ENCODE measurements at places on chromosomes 13 and 19. TPM values are rescaled to one million over a fixed set of nuclear protein-coding genes. Genes with fewer than 3 reads are reported as not detected.
A peak's percentile ranks its signal among the peaks of the same experiment; 100 is the strongest.

DNA sequence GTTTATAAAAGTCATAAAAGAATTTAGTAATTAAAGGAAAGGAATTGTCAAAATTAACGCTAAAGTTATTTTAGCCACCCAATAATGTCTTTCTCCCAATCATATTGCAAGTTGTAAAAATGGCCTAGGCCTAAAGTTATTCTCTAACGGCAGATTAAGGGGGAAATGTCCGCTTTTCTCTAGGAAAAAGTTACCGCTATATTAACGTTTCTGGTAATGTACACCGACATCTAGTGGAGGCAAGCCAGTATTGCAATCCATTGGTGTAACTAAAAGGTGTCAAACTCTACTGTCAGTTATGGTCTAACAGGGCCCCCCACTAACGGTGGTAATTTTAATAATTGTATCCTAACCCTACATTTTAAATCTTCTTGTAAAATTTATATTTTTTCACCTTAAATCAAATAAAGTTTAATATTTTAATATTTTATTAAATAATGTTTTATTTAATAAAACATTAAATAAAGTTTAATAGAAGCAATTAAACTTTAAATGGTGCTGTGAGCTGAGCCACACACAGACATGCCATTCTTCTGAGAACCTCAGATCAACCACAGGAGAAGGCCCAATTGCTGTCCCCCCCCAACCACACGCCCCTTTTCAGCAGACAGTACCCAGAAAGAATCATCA, 35.9 kb upstream of the ZSCAN5A start:
- no peak overlapping the region for H3K4me3 ChIP-seq
- H3K36me3 ChIP-seq = no peaks in the 10 kb centered on the region
- peaks cover under 1% of the 10 kb centered on the region for H3K4me1 ChIP-seq

DNA sequence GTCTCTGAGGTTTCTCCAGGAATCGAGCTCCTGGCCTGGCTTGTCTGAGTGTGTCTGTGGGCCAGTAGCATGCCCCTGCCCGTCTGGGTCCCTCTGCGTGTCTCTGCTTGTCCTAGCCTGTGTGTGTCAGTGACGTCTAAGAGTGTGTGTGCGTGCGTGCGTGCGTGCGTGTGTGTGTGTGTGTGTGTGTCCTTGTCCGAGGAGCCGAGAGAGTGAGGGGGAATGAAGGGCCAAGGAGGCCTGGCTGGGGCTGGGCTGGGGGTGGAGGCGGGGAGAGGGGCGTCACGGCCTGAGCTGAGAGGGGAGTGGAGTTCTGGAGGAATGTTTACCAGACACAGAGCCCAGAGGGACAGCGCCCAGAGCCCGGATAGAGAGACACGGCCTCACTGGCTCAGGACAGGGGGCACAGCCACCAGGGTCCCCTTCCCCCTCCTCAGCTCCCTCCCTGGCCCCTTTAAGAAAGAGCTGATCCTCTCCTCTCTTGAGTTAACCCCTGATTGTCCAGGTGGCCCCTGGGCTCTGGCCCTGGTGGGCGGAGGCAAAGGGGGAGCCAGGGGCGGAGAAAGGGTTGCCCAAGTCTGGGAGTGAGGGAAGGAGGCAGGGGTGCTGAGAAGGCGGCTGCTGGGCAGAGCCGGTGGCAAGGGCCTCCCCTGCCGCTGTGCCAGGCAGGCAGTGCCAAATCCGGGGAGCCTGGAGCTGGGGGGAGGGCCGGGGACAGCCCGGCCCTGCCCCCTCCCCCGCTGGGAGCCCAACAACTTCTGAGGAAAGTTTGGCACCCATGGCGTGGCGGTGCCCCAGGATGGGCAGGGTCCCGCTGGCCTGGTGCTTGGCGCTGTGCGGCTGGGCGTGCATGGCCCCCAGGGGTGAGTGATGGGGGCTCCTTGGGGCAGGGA, at the start of gene AXL:
AXL (plus strand) TSS at position 609 of the 893 bp plus-strand sequence; CDS start at position 779, 170 bp downstream.
- no peak within 1 kb of the TSS for H3K4me3 ChIP-seq
- H3K27me3 ChIP-seq = no peaks in the 10 kb centered on the region
- H3K36me3 ChIP-seq = no peaks in the 10 kb centered on the region
- peak; percentile 43 for DNase-seq
- peak within 1 kb of the TSS; percentile 30 for H3K27ac ChIP-seq

GRCh38 chr19:46388311-46389095, 24.9 kb downstream of the CCDC8 start:
- no peaks in the 10 kb centered on the region for H3K27me3 ChIP-seq
- H3K36me3 ChIP-seq = peaks cover 18% of the 10 kb centered on the region
- H3K27ac ChIP-seq = no peak overlapping the region
- H3K4me1 ChIP-seq = no peaks in the 10 kb centered on the region

GRCh38 chr19:41376241-41376997, at the start of gene TMEM91:
TSS of gene TMEM91 (plus strand) at chr19:41376533. CDS start at chr19:41378310, 1,777 bp downstream.
- no peak for DNase-seq
- H3K36me3 ChIP-seq = no peaks in the 10 kb centered on the region
- H3K27me3 ChIP-seq = no peaks in the 10 kb centered on the region
- no peaks in the 10 kb centered on the region for H3K4me1 ChIP-seq
- H3K27ac ChIP-seq = no peak within 1 kb of the TSS

DNA sequence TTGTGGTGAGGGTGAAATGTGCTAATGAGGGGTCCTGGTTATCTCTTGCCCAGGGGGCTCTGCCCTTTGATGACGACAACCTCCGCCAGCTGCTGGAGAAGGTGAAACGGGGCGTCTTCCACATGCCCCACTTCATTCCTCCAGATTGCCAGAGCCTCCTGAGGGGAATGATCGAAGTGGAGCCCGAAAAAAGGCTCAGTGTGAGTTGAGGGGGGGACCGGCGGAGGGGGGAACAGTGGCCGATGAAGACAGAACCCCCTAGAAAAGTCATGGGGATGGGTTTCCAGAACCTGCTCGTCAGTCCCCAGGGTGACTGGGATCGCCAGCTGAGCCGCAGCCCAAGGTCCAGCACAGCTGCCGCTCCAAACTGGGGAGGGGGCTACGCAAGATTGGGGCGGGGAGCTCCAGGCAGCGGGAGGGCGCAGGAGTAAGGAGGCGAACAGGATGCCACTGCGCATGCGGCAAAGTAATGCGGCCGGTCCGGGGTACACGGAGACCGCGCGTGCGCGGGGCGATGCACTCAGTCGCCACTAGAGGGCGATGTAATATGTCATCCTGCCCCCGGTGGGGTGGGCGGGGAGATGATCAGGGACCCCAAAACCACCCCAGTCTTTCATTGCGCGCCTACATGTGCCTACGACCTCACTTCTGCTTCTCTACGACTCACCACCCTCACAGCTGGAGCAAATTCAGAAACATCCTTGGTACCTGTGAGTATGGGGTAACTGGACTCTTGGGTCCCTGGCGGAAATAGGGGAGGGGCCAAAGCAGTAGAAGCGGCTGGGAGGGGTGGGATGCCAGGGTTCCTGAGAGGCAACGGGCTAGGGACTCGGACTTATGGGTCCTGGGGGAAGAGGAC, 17.9 kb downstream of the BRSK1 start:
- DNase-seq = peak; percentile 91
- H3K4me3 ChIP-seq = peak overlapping the region; percentile 9
- no peak overlapping the region for H3K27ac ChIP-seq
- H3K4me1 ChIP-seq = 0 out of 2 replicates have a peak, but pooled peaks cover 3% of the 10 kb centered on the region
- H3K27me3 ChIP-seq = no peaks in the 10 kb centered on the region

GRCh38 chr13:112516218-112516617, 71.7 kb downstream of the TUBGCP3 start:
- H3K27me3 ChIP-seq = no peaks in the 10 kb centered on the region
- H3K4me1 ChIP-seq = no peaks in the 10 kb centered on the region
- no peak overlapping the region for H3K4me3 ChIP-seq
- H3K36me3 ChIP-seq = peaks cover 3% of the 10 kb centered on the region
- no peak for DNase-seq

DNA sequence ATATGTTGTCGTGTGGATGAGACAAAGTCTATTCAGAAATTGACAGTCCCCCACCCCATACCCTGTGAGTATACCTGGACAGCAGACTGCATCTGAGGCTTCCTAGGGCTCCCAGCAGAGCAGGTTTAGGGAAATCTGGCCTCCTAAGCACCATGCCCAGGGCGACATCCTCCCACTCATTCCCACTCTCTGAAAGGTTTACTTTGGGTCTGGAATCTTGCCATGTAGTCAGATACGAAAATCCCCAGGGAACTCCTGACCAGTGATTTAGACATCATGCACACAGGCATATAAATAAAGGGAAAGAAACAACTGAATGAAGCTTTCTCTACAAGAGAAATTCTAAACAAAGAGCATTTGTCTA, 717 bp upstream of the NALCN start:
- no peaks in the 10 kb centered on the region for H3K27me3 ChIP-seq
- H3K36me3 ChIP-seq = no peaks in the 10 kb centered on the region
- H3K27ac ChIP-seq = no peak overlapping the region
- no peak for DNase-seq
- H3K4me1 ChIP-seq = no peaks in the 10 kb centered on the region

GRCh38 chr13:31431722-31432137, 232.0 kb downstream of the B3GLCT start:
- no peaks in the 10 kb centered on the region for H3K27me3 ChIP-seq
- DNase-seq = peak; percentile 63
- peaks cover 1% of the 10 kb centered on the region for H3K4me1 ChIP-seq
- no peaks in the 10 kb centered on the region for H3K36me3 ChIP-seq
- H3K4me3 ChIP-seq = no peak overlapping the region

- 0 out of 2 replicates have a peak, but pooled peaks cover 4% of the 10 kb centered on the region for H3K4me1 ChIP-seq
- H3K4me3 ChIP-seq = no peak overlapping the region
- H3K27me3 ChIP-seq = no peaks in the 10 kb centered on the region
- H3K27ac ChIP-seq = peak overlapping the region; percentile 29
- H3K36me3 ChIP-seq = peaks cover 4% of the 10 kb centered on the region
These were observed 5.8 kb downstream of the TFPT start for GRCh38 chr19:54109651-54110050.

- no peaks in the 10 kb centered on the region for H3K4me1 ChIP-seq
- no peak overlapping the region for H3K4me3 ChIP-seq
- DNase-seq = no peak
These were observed 13.4 kb upstream of the SYT5 start for GRCh38 chr19:55193481-55193880.

DNA sequence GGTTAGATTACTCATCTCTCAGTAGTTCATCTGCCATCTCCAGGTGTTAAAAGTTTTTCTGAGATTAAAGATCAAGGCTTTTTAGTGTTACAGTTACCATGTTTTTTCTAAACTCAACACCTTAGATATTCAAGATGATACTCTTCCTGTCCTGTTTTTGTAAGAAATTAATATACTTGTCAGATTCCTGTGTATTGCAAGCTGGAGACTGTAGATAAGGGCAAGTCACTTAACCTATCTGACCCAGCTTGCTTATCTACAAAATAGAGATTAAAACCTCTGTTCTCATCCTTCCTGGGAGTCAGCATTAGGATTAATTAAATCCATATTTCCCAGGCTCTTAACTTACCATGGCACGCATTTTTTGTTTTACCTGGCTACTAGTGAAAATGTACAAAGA, 25.2 kb downstream of the SUGT1 start:
- no peak for DNase-seq
- H3K27me3 ChIP-seq = no peaks in the 10 kb centered on the region

GRCh38 chr13:74678308-74678965, 544.2 kb upstream of the KLF12 start:
- H3K4me3 ChIP-seq = no peak overlapping the region
- no peaks in the 10 kb centered on the region for H3K4me1 ChIP-seq
- H3K27me3 ChIP-seq = no peaks in the 10 kb centered on the region
- no peak for DNase-seq
- no peaks in the 10 kb centered on the region for H3K36me3 ChIP-seq

DNA sequence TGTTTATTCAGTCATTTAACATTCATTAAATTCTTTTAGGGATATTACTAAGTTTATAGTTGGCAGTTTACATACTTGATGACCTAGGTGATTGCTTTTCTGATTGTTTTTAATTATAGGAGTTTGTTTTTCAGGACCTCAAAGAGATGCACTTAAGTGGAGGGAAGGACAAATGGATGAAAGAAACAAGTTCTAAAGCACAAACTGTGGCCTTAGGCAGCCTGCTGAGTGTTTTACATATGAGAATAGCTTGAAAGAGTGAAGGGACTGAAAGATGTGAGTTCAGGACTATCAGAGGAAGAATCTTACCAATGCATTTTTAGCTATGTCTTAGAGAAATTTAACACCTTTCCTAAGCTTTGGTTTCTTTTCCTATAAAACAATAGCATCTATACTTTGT, 402.6 kb downstream of the KLF12 start:
- no peaks in the 10 kb centered on the region for H3K27me3 ChIP-seq
- H3K4me3 ChIP-seq = no peak overlapping the region
- no peaks in the 10 kb centered on the region for H3K36me3 ChIP-seq

GRCh38 chr13:57666131-57666953, 34.8 kb downstream of the PCDH17 start:
- DNase-seq = no peak
- H3K27me3 ChIP-seq = no peaks in the 10 kb centered on the region
- H3K4me1 ChIP-seq = no peaks in the 10 kb centered on the region
- H3K36me3 ChIP-seq = no peaks in the 10 kb centered on the region
- H3K4me3 ChIP-seq = no peak overlapping the region

GRCh38 chr13:77338961-77339401, 12.1 kb upstream of the MYCBP2 start:
- DNase-seq = no peak
- no peak overlapping the region for H3K4me3 ChIP-seq
- H3K27ac ChIP-seq = no peak overlapping the region
- no peaks in the 10 kb centered on the region for H3K4me1 ChIP-seq
- no peaks in the 10 kb centered on the region for H3K27me3 ChIP-seq

DNA sequence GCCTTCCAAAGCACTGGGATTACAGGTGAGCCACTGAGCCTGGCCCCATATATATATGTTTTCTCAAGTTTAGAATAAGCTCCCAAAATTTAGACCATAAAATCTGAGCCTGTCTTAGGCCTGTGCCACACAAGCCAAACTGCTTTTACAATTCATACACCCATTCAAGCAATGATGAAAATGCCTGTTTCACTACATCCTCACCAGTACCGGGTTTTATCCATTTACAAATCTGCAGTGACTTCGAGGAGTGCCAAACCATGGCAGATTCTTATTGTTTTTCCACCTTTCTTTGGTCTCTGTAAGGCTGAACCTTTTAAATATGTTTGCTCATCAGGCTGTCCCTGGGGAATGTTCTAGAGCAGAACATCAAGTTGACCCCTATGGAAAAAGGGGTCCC, 9.6 kb upstream of the NFIC start:
- H3K27me3 ChIP-seq = peaks cover 3% of the 10 kb centered on the region
- H3K27ac ChIP-seq = no peak overlapping the region
- H3K36me3 ChIP-seq = no peaks in the 10 kb centered on the region
- no peak for DNase-seq

DNA sequence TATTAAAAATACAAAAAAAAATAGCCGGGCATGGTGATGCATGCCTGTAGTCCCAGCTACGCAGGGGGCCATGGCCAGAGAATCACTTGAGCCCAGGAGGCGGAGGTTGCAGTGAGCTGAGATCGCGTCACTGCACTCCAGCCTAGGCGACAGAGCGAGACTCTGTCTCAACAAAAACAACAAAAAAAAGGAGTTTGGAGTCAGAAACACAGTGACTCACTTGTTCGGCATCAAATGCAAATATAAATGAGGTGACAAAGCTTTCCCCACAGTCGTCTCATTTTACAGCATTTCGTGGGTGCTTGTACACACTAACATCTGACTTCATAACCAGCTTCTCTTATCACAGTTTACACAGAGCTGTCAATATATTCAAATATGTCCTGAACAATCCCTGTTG, 11.0 kb downstream of the ZNF665 start:
- no peaks in the 10 kb centered on the region for H3K27me3 ChIP-seq
- no peak overlapping the region for H3K4me3 ChIP-seq
- no peak overlapping the region for H3K27ac ChIP-seq
- no peaks in the 10 kb centered on the region for H3K4me1 ChIP-seq

ZNF491 gene
- 0.56 TPM for total RNA-seq

GJB6 gene
- not detected for total RNA-seq

ZNF541 gene
- total RNA-seq = not detected

DCLK1 gene
- not detected for total RNA-seq

NAT14 gene
- total RNA-seq = 40.9 TPM

HIPK4 gene
- total RNA-seq = not detected

SHANK1 gene
- total RNA-seq = not detected

RDH8 gene
- total RNA-seq = not detected

FUT1 gene
- total RNA-seq = 26.1 TPM
